ENCODE measurements at places on chromosomes 12 and 14.
A peak's percentile ranks its signal among the peaks of the same experiment; 100 is the strongest.

GRCh38 chr14:31505411-31505810 is 17.6 kb upstream of the GPR33 start:
- DNase-seq = no peak

DNA sequence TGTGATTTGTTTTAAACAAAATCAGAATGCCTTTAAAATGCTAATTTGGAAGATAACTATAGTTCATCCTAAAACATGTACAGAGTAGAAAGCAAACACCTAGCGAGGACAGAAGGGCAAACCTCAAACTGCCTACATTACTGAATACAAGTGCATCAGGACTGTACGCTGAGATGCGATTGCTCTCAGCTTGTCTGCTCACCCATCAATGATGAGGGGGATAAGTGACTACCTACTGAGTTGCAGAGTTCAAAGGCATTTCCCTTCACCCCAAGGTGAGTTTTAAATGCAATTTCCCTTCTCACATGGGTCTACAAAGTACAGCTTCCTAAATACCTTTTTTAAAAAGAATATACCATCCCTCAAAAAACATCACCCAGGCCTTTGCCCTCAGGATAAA is 52.9 kb downstream of the PHLDA1 start:
- DNase-seq = no peak

DNA sequence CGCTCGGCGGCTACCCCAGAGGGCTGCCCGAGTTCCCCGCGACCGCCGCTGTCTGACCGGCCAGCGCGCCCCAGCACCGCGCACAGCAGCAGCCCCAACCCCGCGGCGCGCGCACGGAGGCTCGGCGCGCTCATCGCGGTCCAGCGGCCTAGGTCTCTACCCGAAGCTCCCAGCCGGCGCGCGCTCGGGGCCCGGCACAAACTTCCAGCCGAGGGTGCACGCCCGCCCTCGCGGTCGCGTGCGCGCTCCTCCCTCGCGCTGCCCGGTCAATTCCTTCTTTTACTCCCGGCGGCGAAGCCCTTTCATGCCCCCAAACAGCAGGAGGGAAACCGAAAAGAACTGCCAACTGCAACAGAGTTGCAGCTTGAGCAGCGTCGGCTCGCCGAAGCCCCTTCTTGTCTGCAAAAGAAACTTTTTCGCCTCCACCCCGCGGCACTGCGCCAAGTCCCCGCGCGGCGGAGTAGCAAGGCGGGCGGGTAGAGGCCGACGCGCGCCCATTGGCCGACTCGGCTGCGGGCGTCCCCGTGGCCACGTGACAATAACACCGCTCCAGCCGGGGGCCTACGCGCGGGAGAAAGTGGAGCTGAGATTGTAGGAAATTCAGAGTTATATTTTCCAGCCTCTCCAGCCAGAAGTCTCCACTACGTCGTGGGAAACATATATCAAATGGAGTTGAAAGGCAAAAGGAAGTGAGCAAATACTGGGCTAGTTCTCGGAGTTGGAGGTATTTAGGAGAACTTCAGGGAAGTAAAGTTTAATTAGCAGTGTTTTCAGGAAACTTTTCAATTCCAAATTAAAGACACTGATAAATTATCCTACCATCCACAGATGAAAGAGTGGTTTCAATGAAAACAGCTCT is at the start of gene LRIG3:
Gene LRIG3, minus strand, starts transcription at position 403 of the 859 bp plus-strand sequence. Its CDS starts 269 bp downstream, at position 134.
- no peak for DNase-seq

- DNase-seq = no peak
These were observed 14.0 kb upstream of the CPSF6 start for GRCh38 chr12:69225251-69225910.

- no peak for DNase-seq
These were observed 41.8 kb upstream of the SLC6A15 start for GRCh38 chr12:84954415-84954814.

- DNase-seq = no peak
These were observed 147.3 kb downstream of the CCDC59 start for GRCh38 chr12:82210882-82211281.

GRCh38 chr14:81801921-81802320 is 268.3 kb upstream of the SEL1L start:
- no peak for DNase-seq

DNA sequence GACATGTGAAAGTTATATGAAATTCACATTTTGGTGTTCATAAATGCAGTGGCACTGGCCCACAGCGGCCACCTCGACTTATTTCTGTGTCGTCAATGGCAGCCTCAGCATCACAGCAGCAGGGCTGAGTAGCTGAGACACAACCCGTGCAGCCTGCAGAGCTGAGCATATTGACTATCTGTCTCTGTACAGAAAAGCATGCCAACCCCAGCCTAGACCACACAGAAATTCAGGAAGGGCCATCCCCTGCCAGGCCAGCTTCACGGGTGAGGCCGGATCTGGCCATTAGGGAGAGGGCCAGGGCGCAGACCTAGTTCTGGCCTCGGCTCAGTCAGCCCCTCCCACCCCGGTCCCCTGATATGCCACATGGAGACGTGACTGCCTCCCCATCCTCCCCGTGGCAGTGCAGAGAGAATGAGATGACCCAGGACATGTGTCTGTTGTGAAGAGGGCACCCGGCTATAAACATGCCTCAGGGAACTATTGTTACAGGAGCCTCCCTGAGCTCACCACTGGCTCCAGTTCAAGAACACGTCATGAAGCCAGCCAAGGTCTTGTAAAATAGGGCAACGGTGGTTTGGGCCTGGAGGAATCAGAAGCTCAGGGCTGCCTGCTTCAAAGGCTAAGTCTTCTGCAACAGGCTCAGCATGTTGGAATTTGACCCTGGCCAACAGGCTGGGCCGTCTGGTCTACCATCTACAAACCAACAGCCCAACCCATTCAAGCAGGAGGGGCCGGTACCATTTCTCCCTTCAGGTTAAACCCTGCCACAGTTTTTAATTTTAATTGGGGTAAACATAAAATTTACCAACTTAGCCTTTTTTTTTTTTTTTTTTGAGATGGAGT is 25.5 kb downstream of the SCARB1 start:
- no peak for DNase-seq

DNA sequence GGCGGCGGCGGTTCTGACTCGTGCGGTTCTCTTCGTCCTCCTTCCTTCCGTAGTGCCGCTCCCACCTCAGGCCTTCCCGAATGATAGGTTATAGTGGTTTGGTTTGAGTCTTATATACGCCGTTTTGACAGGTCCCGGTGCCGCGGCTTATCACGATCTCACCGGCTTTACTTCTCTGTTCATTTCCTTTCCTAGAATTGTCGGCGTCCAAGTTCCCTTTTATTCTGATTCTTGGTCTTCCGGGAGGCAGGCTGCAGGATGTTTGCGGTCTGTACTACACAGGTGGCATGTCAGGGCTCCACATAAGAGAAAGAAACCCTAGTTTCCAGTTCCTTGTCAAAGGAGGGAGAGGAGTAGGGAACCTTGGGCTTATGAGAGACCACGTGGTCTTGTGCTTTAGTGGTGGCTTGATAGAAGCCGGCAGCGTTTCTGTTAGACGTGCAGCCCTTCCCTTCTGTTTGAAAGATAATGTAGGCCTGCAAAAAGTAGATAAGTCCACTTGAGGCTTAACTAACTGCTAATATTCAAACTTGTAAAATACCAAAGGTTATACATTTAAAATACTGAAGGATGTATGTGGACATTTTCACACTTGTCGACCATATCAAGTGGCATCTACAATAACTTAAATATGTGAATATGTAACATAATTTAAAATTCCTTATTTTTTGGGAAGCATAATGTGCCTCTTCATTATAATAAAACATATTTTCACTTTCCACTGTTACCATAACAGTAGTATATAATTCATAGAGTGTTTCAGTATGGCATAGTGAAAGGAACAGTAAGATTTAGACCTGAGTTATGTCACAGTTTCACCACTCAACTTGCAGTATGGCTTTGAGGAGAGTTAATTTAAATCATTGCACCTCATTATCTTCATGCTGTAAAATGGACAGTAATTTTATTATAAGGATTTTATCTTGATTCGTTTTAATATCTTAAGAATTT is 804 bp downstream of the USP15 start:
- peak; percentile 48 for DNase-seq

DNA sequence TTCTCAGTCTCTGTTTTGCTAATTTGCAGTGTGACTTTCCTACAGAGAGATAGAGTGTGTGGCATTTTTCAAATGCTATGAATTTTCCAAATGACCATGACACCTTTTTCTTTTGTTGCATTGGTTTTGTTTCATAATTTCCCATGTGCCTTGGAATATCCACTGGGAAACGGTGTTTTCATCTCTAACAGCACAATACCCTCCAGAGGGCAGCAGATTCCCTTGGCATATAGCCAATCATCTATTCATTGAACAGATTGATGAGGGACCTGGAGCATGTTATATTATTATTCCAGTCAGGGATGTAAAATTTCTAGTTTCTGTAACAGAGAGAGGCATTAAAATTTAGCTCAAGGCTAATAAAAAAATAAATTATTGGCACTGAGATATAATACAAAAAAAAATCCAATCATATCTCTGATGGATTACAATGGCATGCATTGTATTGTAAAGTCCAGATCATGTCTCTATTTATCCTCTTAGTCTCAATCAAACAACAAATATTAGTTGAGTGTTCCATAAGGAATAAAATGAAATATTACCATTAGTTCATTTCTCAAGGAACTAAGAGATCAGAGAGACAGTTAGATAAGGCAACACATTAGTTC is 29.6 kb upstream of the NTN4 start:
- no peak for DNase-seq

- DNase-seq = no peak
These were observed 123.1 kb upstream of the PRMT8 start for GRCh38 chr12:3367750-3368444.

GRCh38 chr12:127760996-127761395 is 506.0 kb upstream of the TMEM132C start:
- no peak for DNase-seq

GRCh38 chr12:25797386-25797785 is 161.1 kb upstream of the RASSF8 start:
- DNase-seq = no peak

DNA sequence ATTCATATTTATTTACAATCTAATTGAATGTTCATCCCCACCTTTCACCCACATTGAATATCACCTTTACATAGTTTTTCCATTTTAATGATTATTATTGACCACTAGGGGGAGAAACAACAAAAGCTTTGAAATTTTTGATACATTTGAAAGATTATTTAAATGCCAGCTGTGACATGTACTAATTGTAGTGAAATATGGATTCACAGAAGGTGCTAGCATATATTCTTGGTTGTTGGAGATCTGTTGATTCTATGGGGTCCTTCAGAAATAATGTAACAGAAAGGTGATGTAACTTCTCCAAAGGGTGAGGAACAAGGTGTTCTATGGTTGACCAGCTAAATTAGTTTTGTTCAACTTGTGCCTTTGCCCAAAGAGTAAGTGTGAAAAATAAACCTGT is 22.4 kb upstream of the GPR33 start:
- DNase-seq = no peak

DNA sequence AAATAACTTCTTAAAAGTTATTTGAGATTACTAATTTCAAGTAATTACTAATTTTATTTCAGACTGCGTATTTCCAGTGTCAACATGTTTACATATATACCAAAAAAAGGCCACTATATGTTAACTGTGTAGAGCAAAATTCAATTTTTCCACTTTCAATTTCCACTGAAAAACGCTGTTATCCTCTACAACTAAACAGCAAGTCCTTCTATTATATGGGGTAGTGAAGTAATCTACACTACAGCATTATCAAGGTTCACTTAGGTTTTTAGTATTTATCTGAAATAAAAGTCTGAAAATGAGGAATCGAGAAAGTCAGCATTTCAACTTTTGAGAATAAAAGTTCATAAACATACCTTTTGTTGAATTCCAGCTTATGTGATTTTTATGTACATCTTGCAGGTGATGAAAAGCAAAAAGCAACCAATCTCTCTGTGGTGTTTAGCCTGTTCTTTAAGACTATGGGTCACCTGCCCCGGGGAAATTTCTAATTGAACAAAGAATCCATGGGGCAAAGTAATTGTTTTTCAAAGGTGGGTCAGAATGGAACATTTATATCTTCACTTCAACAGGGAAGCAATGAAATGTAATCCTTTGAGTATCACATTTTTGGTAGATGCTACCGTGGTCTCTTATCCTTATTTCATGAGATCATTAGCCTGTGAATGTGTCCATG is 3.3 kb downstream of the BTG1 start:
- DNase-seq = no peak

DNA sequence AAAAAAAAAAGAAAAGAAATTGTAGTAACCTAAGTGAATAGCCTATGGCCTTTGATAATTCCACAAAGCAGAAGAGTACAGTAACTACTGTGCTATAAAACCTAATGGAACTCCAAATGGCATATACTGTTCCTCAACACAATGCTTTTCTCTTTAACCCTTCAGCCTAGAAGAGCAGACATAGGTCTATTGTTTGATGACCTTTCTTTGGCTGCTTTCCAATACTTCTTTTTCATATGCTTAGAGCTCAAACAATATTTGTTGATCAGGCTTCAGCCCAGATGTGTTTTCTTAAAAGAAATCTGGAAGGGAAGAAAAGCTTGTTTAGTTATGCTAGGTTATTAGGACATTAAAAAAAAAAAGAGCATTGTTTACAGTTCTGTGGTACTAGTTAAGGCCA is 116.4 kb downstream of the NTN4 start:
- DNase-seq = no peak

- no peak for DNase-seq
These were observed 370.4 kb downstream of the NPAS3 start for GRCh38 chr14:33309106-33309505.

DNA sequence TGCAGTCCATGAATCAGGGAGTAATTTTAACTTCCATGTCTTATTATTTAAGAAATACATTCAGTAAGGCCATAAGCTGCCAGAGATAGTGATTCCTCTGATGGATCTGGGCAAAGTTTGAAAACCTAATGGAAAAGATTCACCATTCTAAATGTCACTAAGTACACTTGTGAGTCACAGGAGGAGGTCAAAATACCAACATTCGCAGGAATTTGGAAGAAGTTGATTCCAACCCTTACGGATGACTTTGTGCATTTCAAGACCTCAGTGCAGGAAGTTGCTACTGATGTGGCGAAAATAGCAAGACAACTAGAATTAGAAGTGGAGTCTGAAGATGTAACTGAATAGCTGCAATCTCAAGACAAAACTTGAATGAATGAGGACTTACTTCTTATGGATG is 69.8 kb downstream of the OSBPL8 start:
- no peak for DNase-seq

DNA sequence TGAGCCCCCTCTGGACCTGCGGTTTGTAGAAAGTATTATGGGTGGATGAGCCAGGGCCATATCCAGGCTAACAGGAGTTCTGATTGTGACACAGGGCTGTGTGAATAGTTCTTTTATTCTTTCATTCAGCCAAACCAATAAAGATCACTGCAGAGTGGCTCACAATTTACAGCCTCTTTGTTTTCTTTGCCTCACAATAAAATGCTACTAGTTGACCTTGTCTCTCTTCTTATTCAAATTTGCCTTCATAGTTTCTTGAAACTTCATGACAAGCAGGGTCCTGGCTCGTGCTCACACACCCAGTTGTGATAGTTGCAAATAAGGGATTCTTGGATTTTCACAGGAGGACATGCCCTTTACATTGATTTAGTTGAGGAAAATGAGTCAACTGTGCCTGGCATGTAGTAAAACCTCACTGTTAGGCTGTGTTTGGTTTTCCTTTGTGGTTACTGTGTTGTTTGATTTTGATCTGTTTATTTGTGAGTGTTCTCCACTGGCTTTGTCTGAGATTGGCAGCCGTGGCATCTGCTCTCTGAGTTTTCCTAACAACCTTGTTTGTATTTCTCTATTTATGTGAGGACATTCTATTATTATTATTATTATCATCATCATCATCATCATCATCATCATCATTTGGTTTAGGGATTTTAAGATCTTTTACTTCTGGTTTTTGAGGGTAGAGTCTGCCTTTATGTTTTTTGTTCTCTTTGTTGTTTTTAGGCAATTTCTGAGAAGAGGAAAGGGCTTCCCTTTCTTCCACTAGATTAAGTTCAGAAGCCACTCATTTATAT is 2.7 kb upstream of the KRT6B start:
- no peak for DNase-seq

- no peak for DNase-seq
These were observed 962.6 kb upstream of the FBXO33 start for GRCh38 chr14:40394634-40395340.
